ENCODE measurements at places on chromosomes 4 and X.
A peak's percentile ranks its signal among the peaks of the same experiment; 100 is the strongest.

- no peak for DNase-seq
Measured at GRCh38 chr4:74543983-74544382, 99.0 kb downstream of the AREG start.

- DNase-seq, result no peak
Measured at GRCh38 chr4:3681191-3681590, 85.0 kb upstream of the ADRA2C start.

DNA sequence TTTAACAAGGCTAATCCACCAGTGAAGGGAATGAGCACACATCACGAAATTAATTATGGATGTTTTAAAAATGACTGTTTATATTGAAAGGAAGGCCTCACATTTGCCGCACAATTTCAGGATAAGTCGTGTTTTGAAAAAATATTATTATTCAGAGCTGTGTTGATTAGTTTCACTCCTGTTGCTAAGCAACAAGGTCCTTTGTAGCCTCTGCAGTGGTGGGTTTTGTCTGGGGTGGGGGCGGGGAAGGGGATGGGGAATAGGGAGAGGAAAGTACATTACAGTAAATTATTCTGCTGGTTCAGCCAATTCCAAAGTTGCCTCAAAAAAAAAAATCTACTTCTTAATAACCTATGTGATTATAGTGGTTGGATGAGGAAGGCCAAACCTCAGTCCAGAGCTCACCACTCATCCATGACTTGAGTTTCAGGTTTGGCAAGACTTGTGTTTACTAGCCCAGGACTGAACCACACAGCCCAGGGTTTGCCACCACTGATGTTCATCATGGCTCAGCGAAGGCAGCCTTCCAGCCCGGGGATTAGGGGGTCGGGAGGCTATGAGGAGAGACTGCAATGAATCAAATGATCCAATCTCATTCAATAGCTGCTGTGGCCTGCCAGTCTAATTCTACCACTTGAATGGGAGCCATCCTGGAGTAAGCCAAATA lies 162.5 kb upstream of the ATP6AP2 start:
- DNase-seq, result no peak

GRCh38 chr4:124640022-124640730 lies 72.4 kb downstream of the ANKRD50 start:
- no peak for DNase-seq

DNA sequence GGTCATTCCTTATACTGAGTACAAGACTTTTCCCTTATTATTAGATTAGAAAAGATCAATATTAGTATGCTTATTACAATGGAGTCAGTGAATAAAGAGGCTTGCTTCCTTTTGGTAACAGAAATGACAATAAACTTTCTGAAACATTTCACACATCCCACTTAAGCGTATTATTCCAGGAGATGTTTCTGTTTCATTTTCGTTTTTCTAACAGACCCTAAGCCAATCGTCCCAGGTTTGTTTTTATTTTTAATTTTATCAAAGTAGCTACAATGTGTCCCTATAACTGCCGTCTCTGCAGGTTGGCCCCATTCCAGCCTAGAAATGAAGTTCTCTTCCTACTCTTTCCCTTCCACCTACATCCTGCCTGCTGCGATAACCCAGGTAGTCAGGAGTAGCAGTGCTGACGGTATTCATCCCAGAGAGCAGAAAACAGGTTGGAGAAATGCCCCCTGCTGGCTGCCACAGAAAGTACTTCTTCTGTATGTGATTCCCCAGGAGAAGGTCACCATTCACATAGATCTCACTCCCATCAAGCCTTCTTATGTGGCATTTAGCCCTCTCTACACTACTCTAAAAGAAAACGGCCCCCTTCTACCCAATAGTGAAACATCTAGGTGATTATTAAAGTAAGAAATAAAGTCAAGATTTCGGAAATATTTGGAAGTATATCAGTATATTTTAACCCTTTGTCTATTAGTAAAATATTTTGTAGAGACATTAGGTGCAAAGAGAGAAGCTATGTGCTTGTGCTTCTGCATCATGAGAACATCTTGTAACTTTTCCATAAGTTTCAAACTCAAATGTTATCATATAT lies 40.4 kb downstream of the ENPEP start:
- peak; percentile 84 for DNase-seq

GRCh38 chrX:386239-386767 lies 404 bp downstream of the PPP2R3B start:
- DNase-seq, result peak; percentile 81

DNA sequence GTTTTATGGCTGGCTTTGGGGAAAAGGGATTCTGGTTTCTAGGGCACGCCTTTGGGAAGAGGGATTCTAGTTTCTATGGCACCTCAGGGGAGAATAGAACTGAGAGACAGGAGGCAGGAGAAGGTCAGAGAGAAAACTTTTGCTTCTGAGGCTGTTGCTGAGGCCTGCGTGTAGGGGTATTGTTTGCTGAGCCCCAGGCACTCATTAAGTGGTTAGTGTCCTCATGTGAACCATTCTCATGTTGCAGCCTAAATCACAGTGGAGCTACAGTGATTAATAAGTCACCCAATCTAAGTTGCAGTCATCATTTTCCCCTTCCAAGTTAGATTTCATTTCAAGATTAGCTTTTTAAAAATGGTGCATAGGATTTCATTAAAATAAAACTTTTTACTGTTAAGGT lies 29.0 kb downstream of the VCX3A start:
- no peak for DNase-seq

DNA sequence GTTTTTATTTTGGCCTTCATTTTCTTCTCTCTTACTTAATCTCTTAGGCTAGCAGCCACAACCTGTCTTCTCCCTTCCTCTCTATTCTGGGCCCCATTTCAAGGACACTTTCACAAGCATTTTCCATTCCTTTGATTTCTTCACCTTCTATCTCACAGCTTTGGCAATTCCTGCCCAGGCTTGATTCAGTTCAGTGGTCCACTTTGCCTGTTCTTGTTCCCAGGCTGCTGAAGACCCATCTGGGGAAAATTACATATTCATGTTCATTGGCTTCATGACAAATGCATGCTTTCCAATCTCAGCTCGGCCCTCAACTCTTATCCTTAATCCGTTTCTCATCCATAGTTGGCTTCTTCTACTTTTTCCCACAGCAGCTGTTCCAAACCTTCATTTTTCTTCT lies 38.7 kb upstream of the LPAR4 start:
- no peak for DNase-seq

DNA sequence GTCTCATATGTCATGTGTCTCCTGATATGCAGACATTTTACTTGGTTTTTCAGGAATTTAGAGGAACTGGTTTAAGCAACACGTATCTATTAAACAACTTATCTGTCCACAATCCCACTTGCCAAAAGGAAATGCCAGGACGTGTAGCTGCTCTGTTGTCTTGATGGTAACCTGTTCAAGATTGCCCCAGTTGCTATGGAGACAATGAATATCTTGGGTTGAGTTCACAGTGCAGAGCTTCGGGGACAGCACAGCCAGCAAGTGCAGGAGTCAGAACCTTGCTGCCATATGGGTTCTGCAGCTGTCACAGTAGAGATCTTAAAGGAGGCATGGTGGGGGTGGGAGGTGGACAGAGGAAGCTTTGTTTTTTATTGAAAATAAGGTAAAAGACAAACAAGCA lies 28.7 kb upstream of the FAM9B start:
- DNase-seq, result no peak

GRCh38 chr4:147794314-147794680 lies 62.4 kb downstream of the ARHGAP10 start:
- DNase-seq, result no peak

- no peak for DNase-seq
Measured at GRCh38 chr4:187276736-187277408, 553.2 kb upstream of the FAT1 start.

GRCh38 chrX:119189115-119189514 lies 47.0 kb upstream of the PGRMC1 start:
- DNase-seq, result no peak

DNA sequence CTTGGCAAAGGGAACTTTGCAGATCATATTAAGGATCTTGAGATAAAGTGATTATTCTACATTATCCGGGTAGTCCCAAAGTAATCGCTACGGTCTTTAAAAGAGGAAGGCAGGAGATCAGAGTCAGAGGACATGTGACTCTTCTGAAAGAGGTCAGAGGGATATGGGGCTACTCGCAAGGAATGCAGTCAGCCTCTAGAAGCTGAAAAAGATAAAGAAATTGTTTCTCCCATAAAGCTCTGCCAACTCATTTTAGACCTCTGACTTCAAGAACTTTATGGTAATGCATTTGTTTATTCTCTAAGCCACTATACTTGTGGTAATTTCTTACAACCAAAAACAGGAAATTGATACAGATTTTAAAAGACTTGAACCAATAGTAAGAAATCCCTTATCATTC lies 48.6 kb downstream of the NPY5R start:
- DNase-seq, result no peak

GRCh38 chr4:160562661-160563060 lies 1459.8 kb downstream of the RAPGEF2 start:
- DNase-seq, result no peak

- no peak for DNase-seq
Measured at GRCh38 chrX:53442322-53442631, 8.1 kb upstream of the HSD17B10 start.

All from activated CD8-positive, alpha-beta memory T cell treated with anti-CD3 and anti-CD28 coated beads for 24 hours (primary cell).